Sigmoid colon (tissue), 7 donors: ENCODE measurements at places on chromosomes 6 and 20. TPM values are rescaled to one million over a fixed set of nuclear protein-coding genes. Genes with fewer than 3 reads are reported as not detected.

DNA sequence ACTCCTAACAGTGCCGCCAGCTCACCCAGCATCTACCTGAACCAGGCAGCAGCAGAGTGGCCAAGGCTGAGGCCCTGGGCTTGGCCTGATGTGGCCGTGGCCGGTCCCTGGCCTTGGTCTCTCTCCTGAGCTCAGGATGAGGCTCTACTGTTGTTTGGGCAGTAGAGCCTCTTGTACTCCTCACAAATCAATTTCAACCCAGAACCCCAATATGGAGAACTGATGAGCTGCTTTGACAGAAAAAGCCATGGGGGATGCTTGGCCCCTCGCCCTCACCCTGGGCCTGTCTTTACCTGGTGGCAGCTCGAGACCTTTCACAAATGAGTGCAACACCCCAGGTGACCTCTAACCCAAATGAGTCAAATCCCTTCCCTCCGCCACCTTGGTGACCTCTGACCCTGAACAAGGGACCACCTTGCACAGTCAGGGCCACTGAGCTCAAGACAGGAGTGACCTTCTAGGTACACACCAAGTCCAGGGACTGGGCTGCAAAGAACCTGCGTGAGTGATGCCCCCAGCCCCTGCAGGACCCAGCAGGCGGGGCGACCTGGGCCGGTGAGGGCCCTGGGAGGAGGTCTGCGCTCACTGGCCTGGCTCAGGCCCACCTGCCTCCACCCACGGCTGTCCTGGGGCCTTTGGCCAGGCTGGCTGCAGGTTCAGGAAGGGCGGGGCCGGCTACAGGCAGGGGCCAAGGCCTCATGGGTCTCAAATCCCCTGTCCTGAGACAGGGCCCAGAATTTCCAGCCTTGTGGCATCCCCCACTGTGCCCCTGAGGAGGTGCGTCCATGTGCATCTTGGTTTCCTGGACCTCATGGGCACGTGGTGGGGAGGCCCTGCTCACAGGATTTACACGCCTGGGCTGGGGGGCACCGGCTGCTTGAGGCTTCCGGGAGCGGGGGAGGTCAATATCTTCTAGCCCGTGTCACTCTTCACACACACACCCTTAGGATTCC is 30.2 kb downstream of the PSMG4 start:
- peak; percentile 60 for DNase-seq

The POLR1H gene
- 25.3 TPM for total RNA-seq

GRCh38 chr20:3014662-3015061 is 28.8 kb upstream of the GNRH2 start:
- DNase-seq, result no peak

DNA sequence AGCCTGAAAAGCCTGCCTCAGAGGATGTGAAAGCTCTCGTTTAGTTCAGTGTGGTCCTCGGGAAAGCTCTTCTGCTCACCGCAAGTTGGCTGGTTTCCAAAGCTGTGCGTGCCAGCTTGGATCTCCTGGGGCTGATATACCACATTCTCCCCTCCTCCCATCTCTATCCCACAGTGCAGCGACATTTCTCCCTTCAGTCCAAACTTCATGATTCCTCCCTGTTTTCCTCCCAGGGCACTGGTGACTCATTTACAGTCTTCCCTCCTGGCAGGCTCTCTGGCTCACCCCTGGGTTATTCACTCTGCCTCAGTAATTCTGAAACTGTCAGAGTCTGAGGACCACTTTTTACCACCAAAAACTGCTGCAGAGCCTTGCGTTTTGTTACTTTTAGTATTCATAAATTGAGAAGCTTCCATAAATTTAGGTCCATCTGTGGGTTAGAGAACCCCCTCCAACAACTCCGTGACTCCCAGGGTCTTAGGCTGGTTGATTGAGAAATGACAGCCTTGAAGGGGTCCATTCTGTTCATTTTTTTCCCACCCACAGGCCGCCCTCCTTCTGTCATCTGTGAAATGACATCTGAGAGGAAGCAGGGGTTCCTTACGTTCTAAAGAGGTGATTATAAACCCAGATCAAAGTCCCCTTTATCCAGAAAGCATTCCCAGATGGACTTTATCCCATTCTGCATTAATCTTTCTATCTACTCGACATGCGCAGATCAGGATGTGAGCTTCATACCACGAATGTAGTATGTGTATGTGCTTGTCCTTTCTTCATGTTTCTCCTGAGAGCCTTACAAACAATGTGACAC is 6.1 kb downstream of the TRIM10 start:
- DNase-seq, result no peak

DNA sequence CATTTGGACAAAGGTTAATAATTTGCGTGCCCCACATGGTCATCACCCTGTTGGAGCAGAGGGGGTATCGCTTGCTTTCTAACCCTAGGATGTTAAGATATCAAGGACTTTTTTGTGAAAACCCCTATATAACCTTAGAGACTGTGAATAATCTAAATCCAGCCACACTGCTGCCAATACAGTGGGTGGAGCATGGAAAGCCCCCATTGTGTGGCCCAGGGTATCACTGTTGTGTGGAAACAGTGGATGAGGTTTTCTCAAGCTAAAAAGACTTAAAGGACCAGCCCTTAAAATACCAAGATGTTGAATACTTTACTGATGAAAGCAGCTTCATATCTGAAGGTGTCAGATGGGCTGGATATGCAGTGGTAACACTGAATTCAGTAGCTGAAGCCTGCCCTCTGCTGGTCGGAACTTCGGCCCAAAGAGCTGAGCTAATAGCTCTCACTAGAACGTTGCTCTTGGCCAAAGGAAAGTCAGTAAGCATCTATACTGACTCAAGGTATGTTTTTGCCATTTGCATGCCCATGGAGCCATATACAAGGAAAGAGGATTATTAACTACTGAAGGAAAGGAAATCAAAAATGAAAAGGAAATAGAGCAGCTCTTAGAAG is 695.2 kb downstream of the PHF3 start:
- peak; percentile 70 for DNase-seq

- DNase-seq, result no peak
Observed at GRCh38 chr6:120111001-120111400, 761.4 kb upstream of the MAN1A1 start.

GRCh38 chr6:20819774-20820400 is 285.6 kb downstream of the CDKAL1 start:
- DNase-seq, result no peak

The PRICKLE4 gene
- total RNA-seq, result 4.6 TPM

- DNase-seq, result no peak
Observed at GRCh38 chr6:148704400-148705246, 42.2 kb upstream of the UST start.

The KIF6 gene
- 0.55 TPM for total RNA-seq

The GPR63 gene
- total RNA-seq, result 1.6 TPM

GRCh38 chr6:111942561-111942960 is 69.3 kb upstream of the FYN start:
- no peak for DNase-seq

The CHD6 gene
- total RNA-seq, result 29.9 TPM

DNA sequence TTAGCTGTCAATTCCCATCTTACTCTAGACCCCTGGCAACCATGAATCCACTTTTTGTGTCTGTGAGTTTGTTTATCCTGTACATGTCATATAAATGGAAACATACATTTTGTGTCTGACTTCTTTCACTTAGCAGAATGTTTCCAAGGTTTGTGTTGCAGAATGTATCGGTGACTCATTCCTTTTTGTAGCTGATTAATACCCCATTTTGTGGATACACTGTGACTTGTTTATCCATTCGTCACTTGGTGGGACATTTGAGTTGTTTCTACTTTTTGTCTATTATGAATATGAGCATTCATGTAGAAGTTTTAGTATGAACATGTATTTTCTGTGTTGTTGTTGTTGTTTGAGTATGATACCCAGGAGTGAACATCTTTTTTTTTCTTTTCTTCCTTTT is 21.4 kb downstream of the CDYL start:
- no peak for DNase-seq

DNA sequence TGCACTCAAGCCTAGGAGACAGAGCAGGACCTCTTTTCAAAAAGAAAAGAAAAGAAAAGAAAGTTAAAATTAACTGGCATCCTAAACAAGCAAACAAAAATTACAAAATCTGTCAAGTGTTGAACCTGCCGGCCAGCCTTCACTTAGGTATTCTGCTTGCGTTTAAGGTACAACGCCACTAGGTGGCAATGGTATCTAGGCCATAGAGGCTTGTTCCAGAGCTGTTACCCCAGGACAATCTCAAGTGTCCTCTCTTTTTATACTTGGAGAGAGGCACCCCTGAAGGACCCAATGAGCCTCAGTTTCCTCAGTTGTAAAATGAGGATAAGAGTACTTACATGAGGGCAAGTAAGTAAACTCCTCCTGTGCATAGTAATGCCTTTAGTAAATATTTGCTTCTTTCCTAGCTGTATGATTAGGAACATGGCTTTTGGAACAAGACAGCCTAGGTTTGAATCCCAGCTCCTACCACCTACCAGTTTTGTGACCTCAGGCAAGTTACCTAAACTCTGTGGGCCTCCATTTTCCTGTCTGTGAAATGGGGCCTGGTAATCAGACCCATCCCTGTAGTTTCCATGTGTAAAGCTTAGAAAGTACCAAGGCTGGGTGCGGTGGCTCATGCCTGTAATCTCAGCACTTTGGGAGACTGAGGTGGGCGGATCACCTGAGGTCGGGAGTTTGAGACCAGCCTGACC is 5.8 kb upstream of the PACSIN1 start:
- no peak for DNase-seq

DNA sequence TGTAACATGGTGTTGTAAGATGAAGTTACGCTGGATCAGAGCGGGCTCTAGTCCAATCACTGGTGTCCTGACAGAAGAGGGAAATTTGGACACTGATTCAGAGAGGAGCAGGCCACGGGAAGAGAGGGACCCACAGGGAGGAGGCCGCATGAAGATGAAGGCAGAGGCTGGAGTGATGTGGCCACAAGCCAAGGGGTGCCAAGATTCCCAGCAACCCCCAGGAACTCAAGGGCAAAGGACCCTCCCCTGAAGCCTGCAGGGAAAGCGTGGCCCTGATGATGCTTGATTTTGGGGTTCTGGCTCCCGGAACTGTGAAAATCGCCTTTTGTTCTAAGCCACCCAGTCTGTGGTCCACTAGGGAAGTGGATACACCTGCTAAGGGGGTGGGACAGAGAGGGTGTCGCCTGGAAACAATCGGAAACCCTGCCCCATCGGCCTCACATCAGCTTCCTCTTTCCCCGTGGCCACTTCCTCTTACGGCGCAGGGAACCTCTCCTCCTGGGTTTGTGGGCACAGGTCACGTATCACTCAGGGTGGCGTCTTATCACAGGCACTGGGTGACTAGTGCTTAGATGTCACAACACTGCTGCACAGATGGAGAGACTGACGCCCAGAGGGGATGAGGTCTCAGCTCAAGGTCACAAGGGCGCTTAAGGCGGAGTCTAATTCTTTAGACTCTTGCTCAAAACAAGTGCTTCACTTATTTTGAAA is 58.0 kb downstream of the SULF2 start:
- DNase-seq, result peak; percentile 74

The PBOV1 gene
- total RNA-seq, result not detected

DNA sequence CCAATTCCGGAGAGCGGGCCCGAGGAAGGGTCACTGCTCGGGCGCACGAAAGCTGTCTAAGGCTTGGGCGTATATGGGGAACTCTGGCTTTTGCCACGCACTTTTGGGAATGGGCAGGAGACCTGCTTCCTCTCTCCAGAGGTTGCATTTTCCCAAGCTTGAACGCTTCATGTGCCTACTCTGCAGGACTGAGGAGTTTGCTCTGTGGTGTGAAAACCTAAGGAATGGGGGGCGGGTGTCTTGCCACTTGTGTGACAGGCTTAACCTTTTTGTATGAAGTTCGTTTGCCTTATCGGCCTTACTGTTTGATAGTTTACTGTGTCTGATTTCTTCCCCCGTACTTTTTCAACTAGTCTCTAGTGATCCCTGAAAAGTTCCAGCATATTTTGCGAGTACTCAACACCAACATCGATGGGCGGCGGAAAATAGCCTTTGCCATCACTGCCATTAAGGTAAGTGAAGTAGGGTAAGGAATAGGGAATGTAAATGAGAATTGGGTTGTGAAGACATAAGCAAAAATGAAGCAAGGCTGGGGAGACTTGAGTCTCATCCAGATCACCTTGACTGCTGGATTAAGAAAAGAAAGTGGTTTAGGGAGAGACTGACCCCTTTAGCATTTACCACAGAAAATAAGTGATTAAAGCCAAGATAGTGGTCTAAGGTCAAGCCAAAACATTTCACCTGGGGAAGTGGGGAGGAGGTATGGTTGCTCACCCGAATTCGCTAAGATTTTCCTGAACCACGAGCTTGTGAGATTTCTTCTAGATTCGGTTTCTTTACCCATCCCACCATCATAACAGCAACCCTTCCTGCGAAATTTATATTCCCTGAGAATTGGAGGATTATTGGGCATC is 627 bp downstream of the RPS18 start:
- no peak for DNase-seq

GRCh38 chr6:119484598-119484997 is 135.0 kb upstream of the MAN1A1 start:
- DNase-seq, result no peak

DNA sequence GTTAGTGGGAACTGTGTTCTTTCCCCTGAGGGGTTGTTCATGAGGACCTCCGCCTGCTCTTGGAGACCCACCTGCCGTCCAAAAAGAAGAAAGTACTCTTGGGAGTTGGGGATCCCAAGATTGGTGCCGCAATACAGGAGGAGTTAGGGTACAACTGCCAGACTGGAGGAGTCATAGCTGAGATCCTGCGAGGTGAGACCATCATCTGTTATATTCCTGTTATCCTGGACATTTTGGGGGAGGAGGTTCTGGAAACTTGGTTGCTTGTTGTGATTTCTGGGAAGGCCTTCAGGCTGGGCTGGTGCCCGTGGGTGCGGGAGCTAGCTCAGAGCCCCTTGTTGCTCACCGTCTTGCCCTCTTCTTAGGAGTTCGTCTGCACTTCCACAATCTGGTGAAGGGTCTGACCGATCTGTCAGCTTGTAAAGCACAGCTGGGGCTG is 2.0 kb downstream of the NOP56 start:
- DNase-seq, result no peak

The PDYN gene
- not detected for total RNA-seq

The GMPR gene
- 17.9 TPM for total RNA-seq
